ENCODE measurements at places on chromosomes 5 and 9.

GRCh38 chr5:139946440-139946839 is 96.7 kb downstream of the NRG2 start:
- no peak for DNase-seq

DNA sequence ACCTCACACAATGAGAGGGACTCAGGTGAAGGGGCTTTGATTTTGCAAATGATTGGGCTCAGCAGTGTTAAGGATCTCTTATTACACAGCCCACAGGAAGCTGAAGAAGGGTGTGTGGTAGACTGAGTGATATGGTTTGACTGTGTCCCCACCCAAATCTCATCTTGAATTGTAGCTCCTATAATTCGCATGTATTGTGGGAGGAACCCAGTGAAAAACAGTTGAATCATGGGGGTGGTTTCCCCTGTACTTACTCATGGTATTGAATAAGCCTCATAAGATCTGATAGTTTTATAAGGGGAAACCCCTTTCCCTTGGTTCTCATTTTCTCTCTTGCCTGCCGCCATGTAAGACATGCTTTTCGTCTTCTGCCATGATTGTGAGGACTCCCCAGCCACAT is 132.5 kb upstream of the FBXL7 start:
- DNase-seq, result no peak

DNA sequence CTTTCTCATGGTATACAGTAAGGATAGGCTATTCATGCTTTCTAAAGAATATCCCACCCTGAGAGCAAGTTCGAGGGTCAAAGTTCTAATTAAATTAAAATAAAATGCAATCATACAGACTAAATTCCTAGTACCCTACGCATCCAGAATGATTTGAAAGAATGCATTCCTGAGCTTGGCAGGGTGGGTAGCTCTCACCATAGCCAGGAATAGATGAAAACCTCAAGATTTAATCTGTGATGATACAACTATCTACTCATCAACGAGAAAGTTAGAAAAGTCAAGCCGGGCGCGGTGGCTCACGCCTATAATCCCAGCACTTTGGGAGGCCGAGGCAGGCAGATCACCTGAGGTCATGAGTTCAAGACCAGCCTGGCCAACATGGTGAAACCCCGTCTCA is 32.3 kb downstream of the SERINC5 start:
- no peak for DNase-seq

- no peak for DNase-seq
Observed at GRCh38 chr9:31799953-31800609, 584.4 kb upstream of the ACO1 start.

- no peak for DNase-seq
Observed at GRCh38 chr9:121748074-121748473, 96.6 kb downstream of the DAB2IP start.

- DNase-seq, result no peak
Observed at GRCh38 chr9:129654554-129655040, 10.8 kb upstream of the PRRX2 start.

DNA sequence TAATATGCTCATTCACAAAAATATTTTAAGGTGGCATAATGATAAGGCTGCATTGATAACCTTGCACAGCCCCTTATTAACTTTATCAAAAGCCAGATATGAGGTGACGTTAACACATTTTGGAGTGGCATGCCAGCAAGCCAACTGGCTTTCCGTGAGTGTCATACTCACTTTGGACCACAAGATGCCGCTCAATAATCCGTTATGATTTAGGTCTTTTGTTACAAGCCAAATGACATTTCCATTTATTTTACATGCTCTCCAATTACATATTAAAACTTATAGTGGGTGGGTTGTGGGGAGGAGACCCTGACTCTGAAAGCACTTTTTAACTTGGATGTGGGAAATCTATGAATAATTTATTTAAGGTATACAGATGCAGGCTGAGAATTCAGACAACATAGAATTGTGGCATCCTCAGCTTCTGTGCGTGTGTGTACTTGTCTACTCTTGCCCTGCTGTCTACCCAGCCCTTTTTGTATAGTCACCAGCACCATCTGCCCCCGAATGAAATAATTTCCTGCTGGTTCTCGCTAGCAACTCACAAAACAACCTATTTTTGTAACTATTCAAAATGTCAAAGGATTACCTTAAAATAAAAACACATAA is 305.1 kb downstream of the PSAT1 start:
- DNase-seq, result no peak

DNA sequence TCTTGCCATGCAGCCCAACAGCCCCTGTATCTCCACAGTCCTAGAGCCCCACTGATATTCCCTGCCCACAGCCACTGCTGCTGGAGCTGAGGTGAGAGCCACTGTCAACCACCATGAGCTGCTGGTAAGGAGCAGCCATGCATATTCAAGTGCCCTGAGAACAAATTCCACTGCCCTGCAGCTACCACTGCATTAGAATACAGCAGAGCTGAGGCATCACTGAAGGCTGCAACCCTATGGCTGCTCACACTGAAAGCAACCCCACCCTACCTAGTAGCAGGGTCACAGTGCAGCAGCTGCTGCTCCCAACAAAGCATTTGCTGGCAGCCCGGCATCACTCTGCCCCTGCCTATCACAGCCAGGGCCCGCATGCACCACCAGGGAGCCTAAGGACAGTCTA is 68.6 kb downstream of the SKIC3 start:
- DNase-seq, result no peak

DNA sequence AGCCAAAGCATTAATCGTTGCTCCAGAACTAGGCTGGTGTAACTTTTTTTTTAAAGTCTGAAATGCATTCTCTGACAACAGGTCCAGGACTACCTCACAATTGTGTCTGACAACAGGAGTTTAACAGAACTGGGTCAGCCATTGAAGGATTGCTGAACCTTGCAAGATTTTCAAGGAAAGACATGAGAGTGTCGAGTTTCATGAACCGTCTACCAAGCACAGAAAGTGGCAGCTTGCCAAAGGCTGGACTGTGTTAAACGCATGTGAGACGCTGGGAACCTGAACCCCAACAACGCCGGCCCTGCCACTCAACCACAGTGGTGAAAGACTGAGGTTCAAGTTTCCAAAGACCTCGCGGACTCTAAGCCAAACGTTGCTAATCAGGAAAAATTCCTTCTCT is 79.1 kb downstream of the LHFPL2 start:
- DNase-seq, result no peak

DNA sequence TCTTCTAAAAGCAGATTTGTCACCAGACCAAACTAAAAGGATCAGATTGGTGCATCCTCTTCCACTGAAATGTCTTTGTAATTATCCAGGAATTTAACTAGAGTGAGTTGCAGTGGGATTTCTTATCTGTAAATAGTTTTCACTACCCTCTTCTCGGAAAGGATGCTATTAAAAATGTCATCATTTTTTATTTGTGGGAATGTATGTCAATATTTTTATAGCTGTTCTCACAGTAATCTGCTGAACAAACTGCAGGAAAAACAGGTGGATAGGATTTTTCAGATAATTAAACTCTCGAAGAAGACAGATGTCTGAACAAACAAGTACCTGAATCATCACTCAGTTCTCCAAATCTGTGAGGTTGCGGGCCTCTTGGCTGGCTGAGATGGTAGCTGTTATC is 62.7 kb downstream of the RAB14 start:
- DNase-seq, result no peak

DNA sequence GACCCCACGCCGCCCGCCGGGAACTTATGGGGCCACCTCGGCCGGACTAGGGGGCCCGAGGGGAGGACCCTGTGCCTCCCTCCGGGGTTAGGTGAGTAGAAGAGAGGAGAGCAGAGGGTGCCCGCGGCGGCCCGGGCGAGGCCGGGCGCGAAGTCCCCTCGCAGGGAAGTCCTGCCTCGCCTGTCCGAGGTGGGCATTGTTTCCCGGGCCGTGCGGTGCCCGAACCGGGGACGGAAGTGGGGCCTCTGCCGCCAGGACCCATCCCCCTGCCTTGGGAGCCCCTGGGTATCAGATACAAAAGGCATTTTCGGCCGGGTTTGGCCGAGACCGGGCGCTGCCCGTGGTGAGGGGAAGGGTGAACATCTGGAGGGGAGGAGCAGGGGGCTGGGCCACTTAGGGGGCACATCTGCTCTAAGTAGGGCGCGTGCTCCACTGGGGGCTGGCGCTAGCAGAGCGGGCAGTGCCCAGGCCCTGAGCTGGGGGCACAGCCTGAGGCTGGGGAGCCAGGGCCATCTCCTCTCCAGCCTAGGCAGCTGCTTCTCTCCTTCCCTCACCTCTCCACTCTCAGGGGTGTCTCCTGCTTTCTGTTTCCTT is 48.2 kb downstream of the DAB2IP start:
- DNase-seq, result no peak

DNA sequence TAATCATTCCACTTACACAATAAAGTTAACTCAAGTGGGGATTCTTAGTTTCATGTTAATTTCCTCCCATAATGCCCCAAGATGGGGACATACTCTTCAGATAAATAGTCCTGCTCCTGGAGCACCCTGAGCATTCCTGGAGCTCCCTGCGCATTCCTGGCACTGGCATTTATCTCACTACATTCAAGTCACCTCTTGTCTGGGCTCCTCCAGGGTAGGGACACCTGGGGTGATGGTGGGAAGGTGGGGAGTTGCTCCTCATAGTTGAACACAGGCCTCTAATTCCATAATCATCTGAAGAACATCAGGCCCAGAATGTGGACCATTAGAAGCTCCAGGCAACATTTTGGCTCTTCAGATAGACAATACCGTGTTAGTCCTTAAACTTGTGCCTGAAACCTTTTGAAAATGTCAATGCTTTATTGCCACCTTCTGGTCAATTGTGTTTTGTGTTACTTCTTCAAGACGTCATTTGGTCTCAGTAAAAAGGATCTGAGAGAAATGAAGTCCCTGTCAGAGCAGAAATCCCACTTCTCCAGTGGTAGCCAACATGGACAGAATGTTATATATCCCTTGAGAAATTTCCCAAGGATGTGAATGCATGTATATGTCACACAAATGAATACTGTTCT is 14.2 kb upstream of the AGGF1 start:
- no peak for DNase-seq

DNA sequence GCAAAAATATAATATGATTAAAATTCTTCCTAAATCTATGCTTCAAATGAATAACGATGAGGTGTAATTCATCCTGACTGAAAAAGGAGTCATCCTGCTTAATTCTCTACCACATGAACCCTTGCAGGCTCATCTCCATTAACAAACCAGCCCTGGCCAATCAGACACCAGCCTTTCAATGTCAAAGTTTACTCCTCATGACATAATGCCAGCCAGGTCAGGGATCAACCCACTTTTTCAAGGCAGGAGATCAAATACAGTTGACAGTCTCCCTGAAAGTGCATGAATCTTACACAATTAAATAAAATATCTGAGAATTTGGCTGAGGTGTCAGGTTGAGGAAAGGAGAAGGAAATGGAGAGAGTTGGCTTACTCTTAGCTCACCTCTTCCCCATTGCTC is 7.0 kb downstream of the GRIN3A start:
- DNase-seq, result no peak

DNA sequence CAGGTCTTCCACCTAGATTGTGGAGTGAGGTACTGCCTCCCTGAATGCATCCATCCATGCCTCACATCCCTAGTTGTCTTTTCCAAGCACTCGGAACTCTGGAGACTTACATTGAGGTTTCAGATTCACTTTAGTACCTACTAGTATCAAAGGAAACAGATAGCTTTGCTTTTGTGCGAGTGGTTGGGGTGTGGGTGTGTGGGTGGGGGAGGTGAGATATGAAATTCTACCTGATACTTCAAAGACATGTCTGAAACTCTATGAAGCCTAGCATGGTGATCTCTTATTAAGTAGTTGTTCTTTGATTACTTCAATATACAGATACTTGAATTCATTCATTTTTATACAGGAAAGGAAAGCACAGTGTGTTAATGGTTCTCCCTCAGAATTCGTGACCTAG is 64.4 kb downstream of the MCCC2 start:
- no peak for DNase-seq

DNA sequence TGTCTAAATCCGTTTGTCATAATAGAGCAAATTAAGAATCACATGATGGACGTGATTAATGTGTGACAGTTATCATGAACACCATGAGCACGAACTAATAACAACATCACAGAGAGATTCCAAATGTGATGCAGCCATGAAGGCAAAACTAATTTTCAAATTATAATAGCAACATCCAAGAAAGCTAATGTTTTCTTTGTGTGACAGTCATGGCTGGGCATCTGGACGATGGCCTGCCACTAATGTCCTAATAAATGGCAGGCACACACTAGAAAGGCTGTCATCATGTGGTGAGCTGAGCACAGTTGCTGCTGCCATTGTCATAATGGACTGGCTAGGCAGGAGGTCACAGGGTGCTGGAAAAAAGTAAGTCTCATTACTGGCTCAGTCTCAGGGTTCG is 280.0 kb upstream of the EFNA5 start:
- no peak for DNase-seq

DNA sequence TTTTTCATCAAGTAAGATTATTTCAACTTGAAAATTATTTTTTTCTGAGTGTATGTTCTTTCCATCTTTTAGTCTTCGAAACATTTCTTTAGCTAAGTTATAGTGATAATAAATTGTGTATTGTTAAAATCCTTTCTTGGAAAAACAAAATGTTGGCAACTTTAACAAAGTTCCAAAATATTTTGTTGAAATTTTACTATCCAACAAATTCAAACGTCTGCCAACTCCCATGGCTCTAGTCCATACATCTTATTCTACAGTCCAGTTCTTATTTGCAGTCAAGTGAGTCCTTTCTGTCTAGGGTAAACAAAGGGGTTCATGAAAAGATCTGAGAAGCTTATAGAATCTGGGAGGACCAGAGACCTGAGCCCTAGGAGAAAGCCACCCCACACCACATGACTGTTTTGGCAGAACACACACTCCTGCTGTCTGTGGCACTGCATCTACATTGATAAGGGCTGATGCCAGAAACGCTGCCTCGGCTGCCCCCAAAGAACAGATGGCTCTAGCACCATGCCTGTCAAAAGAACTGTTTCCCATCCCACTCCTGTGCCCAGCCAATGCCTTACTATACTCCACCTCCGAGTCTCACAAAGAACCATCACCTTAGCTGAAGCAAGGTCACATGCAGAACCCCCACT is 47.5 kb downstream of the FEM1C start:
- no peak for DNase-seq

GRCh38 chr5:16082053-16082452 is 97.5 kb downstream of the MARCHF11 start:
- no peak for DNase-seq

DNA sequence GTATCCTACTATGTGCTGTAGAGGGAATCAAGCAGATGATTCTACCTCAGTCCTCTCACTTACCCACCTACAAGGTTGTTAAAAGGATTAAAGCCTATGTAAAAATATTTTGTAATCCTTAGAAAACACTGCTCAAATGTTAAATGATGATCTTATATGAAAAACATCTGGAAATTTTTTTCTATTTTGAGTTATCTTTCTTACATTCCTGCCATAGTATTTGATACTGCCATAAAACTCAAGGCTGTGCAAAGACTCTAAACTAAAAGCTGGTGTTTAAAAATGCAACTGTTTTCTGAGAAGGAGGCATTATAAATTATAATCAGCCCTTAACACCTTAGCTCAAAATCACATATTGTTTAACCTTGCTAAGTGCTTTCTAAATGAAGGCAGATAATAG is 474.2 kb downstream of the PRELID2 start:
- no peak for DNase-seq

GRCh38 chr5:93821891-93822415 is 80.6 kb upstream of the POU5F2 start:
- DNase-seq, result no peak
